ENCODE measurements at places on chromosomes 11 and 22.

DNA sequence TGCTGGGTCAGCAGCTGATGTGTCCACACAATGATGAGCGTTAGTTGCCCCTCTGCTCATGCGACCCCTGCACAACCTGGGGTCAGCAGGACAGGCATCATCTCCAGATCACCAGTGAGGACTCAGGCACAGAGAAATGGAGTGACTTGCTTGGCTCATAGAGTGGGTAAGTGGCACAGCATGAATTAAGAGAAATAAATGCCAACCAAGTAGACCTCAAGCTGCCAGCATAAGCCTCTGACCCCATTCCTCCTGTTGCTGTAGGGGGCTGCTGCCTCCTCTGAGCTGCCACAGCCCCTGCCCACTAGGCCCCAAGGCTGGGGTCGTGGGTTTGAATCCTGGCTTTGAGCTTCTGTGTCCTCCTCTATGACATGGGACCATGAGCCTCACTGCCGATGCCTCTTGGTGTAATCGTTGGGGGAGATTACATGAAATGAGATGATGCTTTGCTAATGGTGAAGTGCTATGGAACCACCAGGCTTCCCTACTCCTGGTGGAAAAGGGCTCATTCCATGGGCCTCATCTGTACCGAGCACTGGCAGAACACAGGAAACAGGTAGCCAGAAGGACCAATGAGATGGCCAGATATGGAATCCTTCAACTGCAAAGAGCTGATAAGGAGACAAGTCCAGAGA lies 33.6 kb downstream of the LRRC32 start:
- DNase-seq: no peak

- no peak for DNase-seq
These were observed 42.6 kb downstream of the FAM227A start for GRCh38 chr22:38613588-38613987.

DNA sequence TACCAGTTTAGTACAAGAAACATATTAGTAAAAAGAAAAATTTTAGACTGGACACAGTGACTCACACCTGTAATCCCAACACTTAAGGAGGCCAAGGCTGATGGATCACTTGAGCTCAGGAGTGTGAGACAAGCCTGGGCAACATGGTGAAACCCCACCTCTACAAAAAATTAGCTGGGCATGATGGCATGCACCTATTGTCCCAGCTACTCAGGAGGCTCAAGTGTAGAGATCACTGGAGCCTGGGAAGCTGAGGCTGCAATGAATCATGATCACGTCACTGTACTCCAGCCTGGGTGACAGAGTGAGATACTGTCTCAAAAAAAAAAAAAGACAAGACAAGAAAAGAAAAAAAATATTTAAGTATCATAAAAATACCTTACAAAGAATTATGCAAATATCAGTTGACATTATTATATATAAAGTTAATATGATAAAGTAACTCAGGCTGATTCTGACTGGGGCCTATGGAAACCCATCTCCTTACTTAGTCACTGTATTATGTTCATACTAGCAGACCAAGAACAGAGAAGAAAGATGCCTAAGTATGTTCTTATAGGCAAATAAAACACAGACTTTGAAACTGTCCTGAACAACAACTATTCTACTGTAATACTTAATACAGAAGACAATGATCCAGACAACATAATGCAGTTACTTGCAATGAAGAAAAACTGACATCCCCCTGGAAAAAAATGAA lies 27.3 kb downstream of the FAM168A start:
- no peak for DNase-seq

- DNase-seq: no peak
These were observed 33.2 kb downstream of the PPP2R1B start for GRCh38 chr11:111733016-111733415.

GRCh38 chr11:129710423-129710822 lies 105.2 kb upstream of the TMEM45B start:
- no peak for DNase-seq

GRCh38 chr22:23147617-23148387 lies 2.5 kb downstream of the RAB36 start:
- no peak for DNase-seq

- DNase-seq: peak; percentile 12
These were observed 537 bp downstream of the EP300 start for GRCh38 chr22:41092847-41093411.
